ENCODE measurements at places on chromosomes 4 and X. TPM values are rescaled to one million over a fixed set of nuclear protein-coding genes. Genes with fewer than 3 reads are reported as not detected.

ARR3 gene
- not detected for total RNA-seq

GRCh38 chr4:81427344-81427821 lies 44.3 kb downstream of the RASGEF1B start:
- peak; percentile 19 for DNase-seq
- peaks cover 56% of the 10 kb centered on the region for H3K4me1 ChIP-seq
- peaks cover 2% of the 10 kb centered on the region for H3K27me3 ChIP-seq

GRCh38 chr4:13905543-13905942 lies 278.0 kb upstream of the BOD1L1 start:
- H3K27me3 ChIP-seq, result no peaks in the 10 kb centered on the region
- no peak for DNase-seq
- H3K36me3 ChIP-seq, result no peaks in the 10 kb centered on the region

DNA sequence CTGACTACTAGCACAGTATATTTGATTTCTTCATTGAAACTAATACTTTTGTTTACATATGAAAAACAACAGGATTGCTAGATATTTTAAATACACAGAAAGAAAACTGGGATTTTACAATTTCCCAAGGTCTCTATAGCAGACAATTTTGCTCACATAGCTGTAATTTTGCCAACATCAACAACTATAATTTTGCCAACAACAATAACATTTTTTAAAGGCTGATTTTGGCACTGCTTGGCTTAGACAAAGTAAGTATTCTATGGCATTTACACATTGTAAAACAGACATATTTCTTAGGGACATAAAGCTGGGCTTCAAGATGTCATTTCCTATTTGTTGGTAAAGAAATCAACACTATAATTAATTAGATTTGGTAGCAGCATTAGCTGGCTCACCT lies 922.1 kb downstream of the RAB28 start:
- H3K27ac ChIP-seq, result no peak overlapping the region
- H3K27me3 ChIP-seq, result no peaks in the 10 kb centered on the region
- no peak for DNase-seq
- H3K36me3 ChIP-seq, result peaks cover 3% of the 10 kb centered on the region
- no peak overlapping the region for H3K4me3 ChIP-seq

GRCh38 chr4:128241425-128241913 lies 46.1 kb downstream of the PGRMC2 start:
- H3K4me1 ChIP-seq, result no peaks in the 10 kb centered on the region
- no peak overlapping the region for H3K4me3 ChIP-seq
- DNase-seq, result no peak
- H3K36me3 ChIP-seq, result peaks cover 16% of the 10 kb centered on the region
- H3K27me3 ChIP-seq, result no peaks in the 10 kb centered on the region
- H3K27ac ChIP-seq, result no peak overlapping the region

DNA sequence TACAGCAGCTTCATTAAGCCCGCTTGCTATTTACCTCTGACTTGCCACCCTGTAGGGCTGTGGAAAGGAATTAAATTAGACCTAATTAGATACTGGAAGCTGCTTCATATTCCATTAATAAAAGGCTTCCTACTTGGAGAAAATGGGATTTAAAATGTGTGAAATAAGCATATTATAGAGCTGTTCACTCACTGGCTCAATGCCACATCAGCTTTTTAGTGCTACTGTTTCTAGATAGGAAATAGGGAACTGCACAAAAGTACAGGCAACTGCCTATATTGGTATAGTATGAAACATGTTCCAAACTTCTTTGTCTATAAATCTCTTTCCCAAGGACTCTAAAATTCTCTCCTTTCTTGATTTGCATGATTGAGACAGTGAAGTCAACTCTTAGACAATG lies 407.9 kb upstream of the AADAT start:
- no peaks in the 10 kb centered on the region for H3K27me3 ChIP-seq
- H3K36me3 ChIP-seq, result no peaks in the 10 kb centered on the region

DNA sequence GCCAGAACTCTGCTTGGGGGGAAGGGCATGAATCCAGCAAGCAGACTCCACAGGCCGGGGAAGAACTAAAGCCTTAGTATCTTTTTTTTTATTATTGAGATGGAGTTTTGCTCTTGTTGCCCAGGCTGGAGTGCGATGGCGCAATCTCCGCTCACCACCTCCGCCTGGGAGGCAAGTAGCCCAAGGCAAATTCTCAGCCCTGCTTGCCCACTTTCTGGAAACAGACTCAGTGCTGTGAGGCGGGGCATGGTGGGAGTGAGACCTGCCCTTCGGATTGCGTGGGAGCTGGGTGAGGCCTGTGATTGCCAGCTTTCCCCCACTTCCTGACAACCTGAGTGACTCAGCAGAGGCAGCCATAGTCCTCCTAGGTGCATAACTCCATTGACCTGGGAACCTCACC lies 348.8 kb downstream of the GASK1B start:
- peaks cover 8% of the 10 kb centered on the region for H3K36me3 ChIP-seq
- H3K27me3 ChIP-seq, result no peaks in the 10 kb centered on the region
- H3K4me1 ChIP-seq, result peaks cover 15% of the 10 kb centered on the region
- DNase-seq, result no peak
- no peak overlapping the region for H3K4me3 ChIP-seq

- no peaks in the 10 kb centered on the region for H3K27me3 ChIP-seq
- H3K27ac ChIP-seq, result no peak overlapping the region
- H3K4me3 ChIP-seq, result no peak overlapping the region
- no peaks in the 10 kb centered on the region for H3K36me3 ChIP-seq
- no peaks in the 10 kb centered on the region for H3K4me1 ChIP-seq
These were observed 51.9 kb downstream of the TEX13A start for GRCh38 chrX:105168577-105168976.

DNA sequence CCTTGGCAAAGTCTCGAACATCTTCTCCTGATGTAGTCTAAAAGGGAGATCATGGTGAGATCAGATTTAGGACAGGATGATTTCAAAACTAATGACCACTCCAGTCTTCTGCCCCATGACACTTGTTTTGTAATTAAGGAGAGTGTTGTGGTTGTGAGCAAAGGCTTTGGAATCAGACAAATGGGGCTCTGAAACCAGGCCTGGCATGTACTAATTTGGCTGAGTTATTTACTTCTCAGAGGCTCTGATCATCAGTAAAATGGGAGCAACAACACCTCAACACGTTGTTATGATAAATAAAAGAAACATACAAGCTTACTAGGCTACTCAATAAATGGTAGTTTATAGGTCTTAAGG lies 106.9 kb upstream of the FTHL17 start:
- H3K4me3 ChIP-seq, result no peak overlapping the region
- no peaks in the 10 kb centered on the region for H3K4me1 ChIP-seq
- H3K27me3 ChIP-seq, result no peaks in the 10 kb centered on the region
- H3K27ac ChIP-seq, result no peak overlapping the region

FAM149A gene
- total RNA-seq, result 14.6 TPM

CSAG3 gene
- total RNA-seq, result 14.1 TPM
